ENCODE measurements at places on chromosomes 2 and 18.

- peaks cover 46% of the 10 kb centered on the region for H3K4me1 ChIP-seq
- H3K27me3 ChIP-seq: peaks cover 1% of the 10 kb centered on the region
- peak; percentile 84 for DNase-seq
- peaks cover 63% of the 10 kb centered on the region for H3K36me3 ChIP-seq
- peak overlapping the region; percentile 94 for H3K27ac ChIP-seq
Observed at GRCh38 chr2:172556284-172557033, 569 bp downstream of the PDK1 start.

- no peak overlapping the region for H3K27ac ChIP-seq
- peaks cover 4% of the 10 kb centered on the region for H3K4me1 ChIP-seq
- H3K36me3 ChIP-seq: no peaks in the 10 kb centered on the region
- peaks cover 12% of the 10 kb centered on the region for H3K27me3 ChIP-seq
- DNase-seq: no peak
Observed at GRCh38 chr2:120551522-120551921, 184.1 kb upstream of the GLI2 start.

GRCh38 chr2:125408874-125409538, 1247.0 kb upstream of the GYPC start:
- H3K27ac ChIP-seq: no peak overlapping the region
- no peak overlapping the region for H3K4me3 ChIP-seq
- no peak for DNase-seq

GRCh38 chr18:13214609-13215008, 4.0 kb upstream of the LDLRAD4 start:
- DNase-seq: no peak
- no peak overlapping the region for H3K4me3 ChIP-seq
- H3K27ac ChIP-seq: no peak overlapping the region
- H3K27me3 ChIP-seq: peaks cover 11% of the 10 kb centered on the region
- no peaks in the 10 kb centered on the region for H3K36me3 ChIP-seq

GRCh38 chr18:76613053-76613754, 118.2 kb upstream of the ZNF516 start:
- H3K27ac ChIP-seq: no peak overlapping the region
- no peak for DNase-seq
- H3K4me3 ChIP-seq: no peak overlapping the region
- H3K4me1 ChIP-seq: no peaks in the 10 kb centered on the region
